NCI-H2227 treated with DMSO at 0.1 percent for 48 hours (cell line): ENCODE measurements at places on chromosomes 11 and 22.

DNA sequence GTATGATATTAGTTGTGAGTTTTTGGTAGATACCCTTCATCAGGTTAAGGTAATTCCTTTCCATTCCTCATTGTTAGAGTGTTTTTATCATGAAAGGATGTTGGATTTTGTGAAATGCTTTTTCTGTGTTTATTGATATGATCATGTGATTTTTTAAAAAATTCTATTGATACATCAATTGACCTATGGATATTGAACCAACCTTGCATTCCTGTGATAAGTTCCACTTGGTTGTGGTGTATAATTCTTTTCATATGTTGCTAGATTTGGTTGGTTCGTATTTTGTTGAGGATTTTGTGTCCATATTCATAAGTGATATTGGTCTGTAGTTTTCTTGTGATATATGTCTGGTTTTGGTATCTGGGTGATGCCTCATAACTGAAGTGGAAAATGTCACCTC is 6.7 kb downstream of the ANKRD13D start:
- DNase-seq: no peak

GRCh38 chr11:70038034-70038834 is 39.9 kb upstream of the ANO1 start:
- no peak for DNase-seq

GRCh38 chr22:23178512-23179254 is 1.6 kb upstream of the BCR start:
- peak; percentile 4 for DNase-seq

DNA sequence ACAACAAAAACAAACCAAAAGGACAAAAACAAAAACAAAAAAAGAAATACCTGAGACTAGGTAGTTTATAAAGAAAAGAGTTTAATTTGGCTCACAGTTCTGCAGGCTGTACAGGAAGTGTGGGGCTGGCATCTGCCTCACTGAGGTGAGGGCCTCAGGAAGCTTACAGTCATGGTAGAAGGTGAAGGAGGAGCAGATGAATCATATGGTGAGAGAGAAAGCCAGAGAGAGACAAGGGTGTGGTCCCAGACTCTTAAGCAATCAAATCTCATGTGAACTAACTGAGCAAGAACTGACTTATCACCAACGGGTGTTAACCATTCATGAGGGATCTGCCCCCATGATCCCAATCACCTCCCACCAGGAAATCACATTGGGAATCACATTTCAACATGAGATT is 58.8 kb upstream of the ZBED5 start:
- DNase-seq: no peak

DNA sequence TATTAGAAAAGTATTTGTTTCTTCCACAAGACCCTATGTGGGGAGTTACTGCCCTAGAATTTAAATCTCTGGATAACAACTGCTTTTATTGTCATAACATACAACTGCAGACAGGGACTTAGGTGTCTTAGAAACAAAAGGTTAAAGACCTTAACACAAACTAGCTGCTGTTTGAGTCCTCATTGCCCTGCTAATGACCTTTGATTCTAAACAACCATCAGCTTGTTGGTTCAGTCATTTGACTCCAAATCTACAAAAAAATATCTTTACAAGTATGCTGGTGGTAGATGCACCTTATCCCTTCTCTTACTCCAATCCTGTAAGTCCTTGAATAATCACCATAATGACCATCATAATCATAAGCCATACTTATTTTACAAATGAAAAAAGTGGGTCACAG is 377.4 kb upstream of the PITPNB start:
- no peak for DNase-seq

DNA sequence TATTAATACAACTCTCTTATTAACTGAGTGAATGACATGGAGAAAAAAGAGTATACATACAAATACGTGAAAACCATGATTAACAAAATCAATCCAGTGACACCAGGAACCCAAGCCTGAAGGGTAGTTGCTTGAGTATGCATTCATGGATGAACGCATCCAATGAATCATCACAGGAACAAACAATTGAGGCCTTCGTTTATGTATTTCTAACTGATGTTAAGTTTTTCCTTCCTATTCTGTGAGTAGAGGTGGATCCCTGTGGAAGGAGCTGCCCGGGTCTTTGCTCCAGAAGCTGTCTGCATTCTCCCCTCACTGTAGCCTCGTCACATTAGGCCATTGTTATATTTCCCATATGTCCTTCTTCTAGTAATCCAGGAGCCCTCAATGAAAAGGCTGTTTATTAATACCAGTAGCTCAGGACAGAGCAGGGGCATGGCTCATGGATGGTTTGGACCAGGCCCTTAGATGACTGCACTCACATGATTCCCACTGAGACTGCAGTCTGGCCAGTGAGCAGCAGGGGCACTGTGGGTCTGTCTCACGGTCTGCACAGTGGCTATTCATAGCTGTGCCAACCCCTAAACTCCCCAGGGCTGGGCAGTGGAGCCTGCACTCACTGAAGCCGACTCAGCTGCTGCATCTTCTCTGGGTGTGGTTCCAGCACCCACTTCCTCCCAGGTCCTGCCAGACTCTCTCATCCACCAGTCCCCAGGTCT is 128.1 kb upstream of the TOP3B start:
- no peak for DNase-seq

DNA sequence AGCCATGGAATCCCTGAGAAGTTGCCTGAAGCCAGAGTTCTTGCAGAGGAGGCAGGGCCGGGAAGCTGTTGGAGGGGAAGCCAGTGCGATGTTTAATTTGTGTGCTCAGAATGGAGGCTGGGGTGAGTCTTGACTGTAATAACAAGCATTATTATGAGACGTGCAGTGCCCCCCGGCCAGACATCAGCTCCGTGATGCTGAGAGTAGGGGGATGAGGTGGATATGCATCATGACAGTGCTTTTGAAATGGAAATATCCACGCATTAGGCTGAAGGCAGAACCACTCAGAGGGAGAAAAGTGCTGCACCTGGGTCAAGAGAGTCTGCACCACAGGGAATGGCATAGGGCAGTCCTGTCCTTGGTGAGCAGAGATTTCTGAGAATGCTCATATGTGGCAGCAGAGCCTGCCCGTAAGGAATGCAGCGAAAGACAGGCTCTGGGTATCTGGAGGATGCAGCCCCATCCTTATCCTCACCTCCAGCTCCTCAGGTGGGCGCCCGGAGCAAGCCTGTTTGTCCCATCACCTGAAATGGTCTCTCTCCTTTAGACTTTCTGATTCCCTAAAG is 37.6 kb upstream of the SEZ6L start:
- DNase-seq: peak; percentile 7

GRCh38 chr22:39422101-39422500 is 22.5 kb downstream of the TAB1 start:
- DNase-seq: no peak

- DNase-seq: peak; percentile 88
Measured at GRCh38 chr11:121611242-121611641, 158.5 kb upstream of the SORL1-AS1 start.
